Thyroid gland (tissue), 4 donors: ENCODE measurements at places on chromosomes 12 and 14. TPM values are rescaled to one million over a fixed set of nuclear protein-coding genes. Genes with fewer than 3 reads are reported as not detected.

Gene KRT6C
- not detected for total RNA-seq

GRCh38 chr14:53951243-53951626 is 5.4 kb downstream of the BMP4 start:
- H3K27ac ChIP-seq = no peak overlapping the region
- no peak for DNase-seq
- H3K36me3 ChIP-seq = no peaks in the 10 kb centered on the region

DNA sequence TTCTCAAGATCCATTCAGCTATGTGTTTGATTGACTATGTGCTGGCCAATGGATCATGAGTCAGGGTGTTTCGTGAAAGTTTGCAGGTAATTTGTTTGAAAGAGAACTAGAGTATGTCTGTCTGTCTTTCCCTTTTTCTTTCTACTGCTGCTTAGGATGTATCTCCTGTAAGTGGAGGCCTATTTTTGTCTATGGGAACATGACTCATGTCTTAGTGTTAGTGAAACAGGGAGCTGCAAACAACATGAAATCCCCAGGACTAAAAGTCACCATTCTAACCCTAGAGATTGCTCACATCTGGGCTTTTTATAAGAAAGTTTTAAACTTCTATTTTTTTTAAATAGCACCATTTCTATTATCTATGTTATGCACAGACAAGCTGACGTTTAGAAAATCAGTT is 333.0 kb downstream of the CCER1 start:
- no peaks in the 10 kb centered on the region for H3K27me3 ChIP-seq
- H3K27ac ChIP-seq = no peak overlapping the region
- DNase-seq = no peak
- no peaks in the 10 kb centered on the region for H3K36me3 ChIP-seq
- H3K4me1 ChIP-seq = no peaks in the 10 kb centered on the region
- no peak overlapping the region for H3K4me3 ChIP-seq

GRCh38 chr12:48142818-48143674 is 14.3 kb downstream of the ASB8 start:
- no peaks in the 10 kb centered on the region for H3K4me1 ChIP-seq
- H3K27me3 ChIP-seq = no peaks in the 10 kb centered on the region
- H3K27ac ChIP-seq = no peak overlapping the region
- peaks cover 7% of the 10 kb centered on the region for H3K36me3 ChIP-seq
- DNase-seq = no peak

GRCh38 chr14:50023671-50024490 is 92.5 kb downstream of the VCPKMT start:
- no peak for DNase-seq
- H3K27ac ChIP-seq = no peak overlapping the region
- no peaks in the 10 kb centered on the region for H3K4me1 ChIP-seq
- no peaks in the 10 kb centered on the region for H3K36me3 ChIP-seq

GRCh38 chr12:122028905-122029560 is 7.3 kb downstream of the BCL7A start:
- H3K27ac ChIP-seq = no peak overlapping the region
- no peak overlapping the region for H3K4me3 ChIP-seq
- no peaks in the 10 kb centered on the region for H3K27me3 ChIP-seq
- no peaks in the 10 kb centered on the region for H3K36me3 ChIP-seq

- no peak for DNase-seq
- H3K27ac ChIP-seq = no peak overlapping the region
- H3K27me3 ChIP-seq = no peaks in the 10 kb centered on the region
- H3K4me1 ChIP-seq = no peaks in the 10 kb centered on the region
Observed at GRCh38 chr14:50985124-50985858, 41.0 kb upstream of the PYGL start.

DNA sequence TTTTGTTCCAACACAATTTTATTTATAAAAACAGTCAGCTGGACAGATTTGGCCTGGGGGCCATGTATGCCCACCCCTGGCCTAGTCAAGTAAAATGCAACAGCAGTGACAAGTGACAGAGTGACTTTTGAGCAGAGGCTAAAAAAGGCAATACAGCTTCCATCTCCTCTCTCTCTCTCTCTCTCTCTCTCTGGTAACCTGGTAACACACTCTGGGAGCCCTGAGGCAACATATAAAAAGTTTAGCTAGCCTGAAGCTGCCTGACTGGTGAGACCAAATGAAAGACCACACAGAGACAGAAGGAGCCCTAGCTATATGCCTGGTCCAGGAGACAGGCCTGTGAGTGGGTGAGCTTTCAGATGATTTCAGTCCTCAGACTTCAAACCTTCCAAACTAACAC is 105.4 kb downstream of the DENND5B start:
- H3K4me3 ChIP-seq = no peak overlapping the region
- H3K27me3 ChIP-seq = no peaks in the 10 kb centered on the region
- no peak for DNase-seq
- H3K27ac ChIP-seq = no peak overlapping the region
- no peaks in the 10 kb centered on the region for H3K4me1 ChIP-seq
- H3K36me3 ChIP-seq = no peaks in the 10 kb centered on the region

- no peak overlapping the region for H3K27ac ChIP-seq
- H3K4me3 ChIP-seq = no peak overlapping the region
- no peak for DNase-seq
- H3K36me3 ChIP-seq = no peaks in the 10 kb centered on the region
- H3K4me1 ChIP-seq = no peaks in the 10 kb centered on the region
Observed at GRCh38 chr12:31801872-31802271, 73.1 kb upstream of the AMN1 start.

DNA sequence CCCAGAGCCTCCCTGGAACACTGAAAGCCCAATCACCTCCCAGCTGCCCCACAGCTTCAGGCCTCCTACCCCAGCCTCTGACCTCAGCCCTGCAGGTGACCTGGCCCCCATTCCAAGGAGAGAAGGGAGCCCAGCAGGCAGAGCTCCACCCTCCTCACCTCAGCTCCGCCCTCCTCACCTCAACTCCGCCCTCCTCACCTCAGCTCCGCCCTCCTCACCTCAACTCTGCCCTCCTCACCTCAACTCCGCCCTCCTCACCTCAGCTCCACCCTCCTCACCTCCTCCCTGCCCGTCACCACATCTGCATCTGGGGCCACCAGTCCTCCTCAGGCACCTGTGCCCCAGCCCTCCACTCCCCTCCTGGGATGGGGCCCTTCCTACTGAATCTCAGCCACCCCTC is 112.2 kb upstream of the SFSWAP start:
- H3K4me3 ChIP-seq = no peak overlapping the region
- no peaks in the 10 kb centered on the region for H3K27me3 ChIP-seq
- no peaks in the 10 kb centered on the region for H3K4me1 ChIP-seq
- H3K27ac ChIP-seq = no peak overlapping the region
- H3K36me3 ChIP-seq = no peaks in the 10 kb centered on the region
- no peak for DNase-seq
